ENCODE measurements at places on chromosomes 3 and 15. TPM values are rescaled to one million over a fixed set of nuclear protein-coding genes. Genes with fewer than 3 reads are reported as not detected.

DNA sequence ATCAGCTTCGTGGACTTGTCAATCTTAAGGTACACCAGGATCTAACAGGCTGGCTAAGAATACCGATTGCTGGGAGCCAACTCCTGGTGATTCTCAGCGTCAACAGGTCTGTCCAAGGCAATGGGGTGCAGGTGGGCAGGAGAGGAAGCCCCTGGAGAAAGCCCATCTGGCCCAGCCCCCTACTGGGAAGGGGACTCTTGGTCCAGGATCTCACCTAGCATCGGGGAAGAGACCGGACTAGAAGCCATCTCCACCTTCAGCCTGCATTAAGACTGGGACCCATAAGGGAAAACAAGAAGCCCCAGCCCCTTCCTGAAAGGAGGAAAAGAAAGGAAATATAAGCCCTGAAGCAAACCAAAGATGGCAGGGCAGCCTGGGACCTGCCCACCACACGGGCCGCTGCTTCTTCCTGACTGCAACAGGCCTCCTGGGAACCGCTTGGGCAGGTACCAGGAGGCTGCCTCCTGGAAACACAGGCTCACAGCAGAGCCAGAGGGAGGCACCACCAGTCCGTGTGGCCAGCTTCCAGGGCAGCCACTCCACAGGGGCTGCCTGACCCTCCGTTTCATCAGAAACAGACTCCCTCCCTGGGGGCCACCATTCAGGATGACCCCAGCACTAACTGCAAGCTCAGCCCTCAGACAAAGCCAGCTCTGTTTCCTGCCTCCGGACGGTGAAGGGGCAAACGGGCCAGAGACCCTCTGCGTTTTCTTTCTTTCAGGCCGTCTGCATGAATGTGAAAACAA is 100.2 kb downstream of the LRIG1 start:
- no peak for DNase-seq

The MNS1 gene
- 4.5 TPM for total RNA-seq

The ITIH1 gene
- total RNA-seq, result 14.1 TPM

The IQCF5 gene
- total RNA-seq, result not detected

DNA sequence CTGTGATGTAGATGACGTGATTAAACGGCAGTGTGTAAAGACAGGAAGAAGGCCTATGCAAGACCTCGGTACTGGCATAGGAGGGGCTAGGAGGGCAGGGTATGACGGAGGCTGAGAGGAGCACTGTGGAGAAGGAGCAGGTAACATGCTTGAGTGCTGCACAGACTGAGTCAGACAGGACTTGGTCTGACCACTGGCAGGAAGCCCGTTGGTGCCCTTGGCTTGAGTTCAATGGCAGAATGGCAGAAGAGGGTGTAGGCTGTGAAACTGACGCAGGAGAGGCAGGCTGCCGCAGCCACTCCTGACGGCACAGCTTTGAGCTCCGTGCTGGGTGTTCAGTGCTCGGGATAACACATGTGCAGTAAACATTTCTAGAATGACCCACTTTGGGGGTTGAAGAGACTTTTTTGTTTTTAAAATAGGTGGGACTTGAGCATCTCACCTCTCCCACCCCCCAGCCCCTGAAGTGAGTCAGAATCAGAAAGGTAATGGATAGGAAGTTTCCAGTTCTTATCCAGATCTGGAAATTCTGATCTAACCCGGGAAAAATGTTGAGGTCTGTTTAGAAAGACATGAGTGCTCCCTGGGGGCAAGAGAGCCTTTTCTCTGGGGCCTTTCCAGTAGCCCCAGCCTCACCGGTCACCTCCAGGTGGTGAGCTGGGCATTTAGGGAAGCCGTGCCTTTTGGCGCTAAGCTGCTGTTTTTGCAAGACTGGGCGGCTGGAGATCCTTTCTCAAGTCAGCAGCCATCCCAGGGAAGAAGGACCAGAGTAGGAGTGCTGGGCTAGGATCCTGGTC is 126.4 kb downstream of the RPLP1 start:
- DNase-seq, result no peak

All from progenitor cell of endocrine pancreas (in vitro differentiated cells).